Stimulated activated CD4-positive, alpha-beta T cell treated with anti-CD3 and anti-CD28 coated beads, TNF-alpha, amount 100 ng/mL, for 4 hours (primary cell): ENCODE measurements at places on chromosomes 6 and 20.

DNA sequence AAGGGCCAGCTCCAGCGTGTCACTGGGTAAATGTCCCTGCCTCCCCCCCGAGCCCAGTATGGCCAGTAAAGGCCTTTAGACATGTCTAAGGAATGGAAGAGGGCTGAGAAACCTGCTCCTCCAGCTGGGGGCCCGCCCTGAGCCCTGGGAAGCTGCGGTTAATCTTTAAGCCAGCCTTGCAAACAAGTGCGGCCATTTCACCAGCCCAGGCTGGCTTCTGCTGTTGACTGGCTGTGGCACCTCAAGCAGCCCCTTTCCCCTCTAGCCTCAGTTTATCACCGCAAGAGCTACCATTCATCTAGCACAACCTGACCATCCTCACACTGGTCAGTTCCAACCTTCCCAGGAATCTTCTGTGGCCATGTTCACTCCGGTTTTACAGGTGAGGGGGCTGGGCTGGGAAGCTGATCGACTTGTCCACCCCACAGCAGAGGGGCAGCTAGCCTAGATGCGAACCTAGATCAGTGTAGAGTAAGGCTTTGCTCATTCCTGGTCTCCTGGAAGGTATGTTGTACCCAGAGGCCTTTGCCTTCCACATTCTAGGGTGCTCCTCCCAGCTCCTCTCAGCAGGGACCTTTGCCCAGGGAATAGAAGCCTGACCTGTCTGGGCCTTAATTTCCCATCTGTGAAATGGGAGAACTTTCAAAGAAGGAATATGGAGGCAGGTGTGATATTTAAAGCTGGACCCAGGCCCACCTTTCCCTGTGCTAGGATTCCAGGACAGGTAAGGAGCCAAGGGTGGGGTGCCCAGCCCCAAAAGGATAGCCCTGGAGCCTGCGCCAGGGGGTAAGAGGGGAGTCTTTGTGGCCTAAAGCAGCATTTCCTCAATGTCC, 1.2 kb upstream of the SRC start:
- DNase-seq: no peak

GRCh38 chr6:30554962-30555815, 1.1 kb downstream of the GNL1 start:
- no peak for DNase-seq

GRCh38 chr6:49988900-49989299, 19.5 kb upstream of the DEFB113 start:
- DNase-seq: no peak

GRCh38 chr6:118280210-118280609, 267.9 kb upstream of the PLN start:
- no peak for DNase-seq

DNA sequence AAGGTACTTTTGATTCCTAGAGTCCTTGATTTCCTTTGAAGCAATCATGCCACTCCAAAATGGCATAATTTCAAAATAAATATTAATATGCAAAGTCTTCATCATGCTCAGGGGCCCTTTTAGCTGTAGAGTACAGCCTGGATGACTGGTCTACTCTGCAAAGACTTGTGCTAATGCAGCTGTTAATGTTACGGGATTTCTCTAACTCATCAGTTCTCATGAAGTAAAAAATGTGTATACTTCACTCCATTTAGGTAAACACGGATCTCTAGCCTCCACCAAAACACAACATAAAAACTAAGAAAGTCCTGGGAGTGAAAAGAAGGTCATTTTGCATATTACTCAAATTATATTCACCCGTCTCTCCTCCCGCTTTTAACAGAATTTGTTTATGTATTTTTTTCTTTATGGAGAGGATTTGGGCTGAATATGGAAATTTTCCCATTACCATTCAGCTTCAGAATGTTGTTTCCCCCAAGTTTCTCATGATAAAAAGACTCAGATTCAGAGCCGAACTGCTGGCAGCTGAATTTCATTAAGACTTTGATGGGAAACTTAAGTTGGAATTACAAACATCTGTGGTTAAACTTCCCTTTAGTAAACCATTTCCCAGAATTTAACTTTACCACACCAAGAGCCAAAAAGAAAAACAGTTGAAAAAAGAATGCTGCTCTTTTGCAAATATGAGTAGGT, 8.7 kb downstream of the LAMA4 start:
- no peak for DNase-seq

GRCh38 chr6:79250559-79250958, 16.1 kb upstream of the HMGN3 start:
- DNase-seq: no peak

- no peak for DNase-seq
Measured at GRCh38 chr6:158475344-158476302, 84.3 kb upstream of the TMEM181 start.

GRCh38 chr6:45174045-45174444, 154.1 kb upstream of the RUNX2 start:
- DNase-seq: no peak

- DNase-seq: no peak
Measured at GRCh38 chr6:5529015-5529414, 267.7 kb downstream of the FARS2 start.

GRCh38 chr6:43950731-43951062, 176.6 kb downstream of the MRPL14 start:
- DNase-seq: no peak

GRCh38 chr6:33851959-33852358, 48.2 kb upstream of the MLN start:
- DNase-seq: no peak

DNA sequence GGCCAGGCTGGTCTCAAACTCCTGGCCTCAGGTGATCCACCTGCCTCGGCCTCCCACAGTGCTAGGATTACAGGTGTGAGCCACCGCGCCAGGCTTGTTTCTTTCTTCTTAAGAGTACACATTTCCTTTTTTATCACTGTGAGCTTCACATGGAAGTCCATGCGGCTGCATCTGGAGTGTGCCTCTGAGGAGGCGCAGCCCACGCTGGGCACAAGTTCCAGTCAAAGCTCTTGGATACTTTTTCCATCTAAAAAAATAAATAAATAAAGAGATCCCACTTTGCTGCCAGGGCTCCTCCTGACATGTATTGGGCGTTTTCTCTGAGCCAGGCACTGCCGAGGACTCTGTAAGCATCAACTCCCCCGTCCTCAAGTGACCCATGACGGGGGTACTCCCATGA, 123.0 kb downstream of the PREX1 start:
- no peak for DNase-seq

DNA sequence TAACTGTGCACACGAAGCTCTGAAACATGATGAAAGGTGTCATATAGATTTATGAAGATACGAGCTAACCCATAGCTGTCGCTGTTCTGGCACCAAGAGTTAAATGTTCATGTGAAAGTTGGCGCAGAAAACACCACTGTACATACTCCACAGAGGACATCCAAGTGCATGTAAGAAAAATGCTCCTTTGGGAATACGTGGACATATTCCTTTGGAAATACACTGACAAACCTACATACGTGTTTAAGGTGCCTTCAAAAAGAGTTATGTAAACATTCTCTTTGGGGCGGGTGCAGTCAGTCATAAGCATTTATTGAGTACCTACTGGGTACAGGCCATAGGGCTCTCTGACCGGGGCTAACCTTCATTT, 723 bp upstream of the ARID1B start:
- no peak for DNase-seq

- DNase-seq: no peak
Measured at GRCh38 chr20:1390581-1391403, 2.1 kb downstream of the FKBP1A start.

- DNase-seq: no peak
Measured at GRCh38 chr6:16564436-16564835, 196.8 kb downstream of the ATXN1 start.

- no peak for DNase-seq
Measured at GRCh38 chr6:73665686-73666319, 12.0 kb upstream of the SLC17A5 start.

GRCh38 chr6:81326881-81327561, 425.5 kb downstream of the TENT5A start:
- no peak for DNase-seq

- no peak for DNase-seq
Measured at GRCh38 chr20:46311039-46311650, 2.8 kb upstream of the CDH22 start.

GRCh38 chr20:25360631-25361286, 29.9 kb downstream of the ABHD12 start:
- DNase-seq: no peak

DNA sequence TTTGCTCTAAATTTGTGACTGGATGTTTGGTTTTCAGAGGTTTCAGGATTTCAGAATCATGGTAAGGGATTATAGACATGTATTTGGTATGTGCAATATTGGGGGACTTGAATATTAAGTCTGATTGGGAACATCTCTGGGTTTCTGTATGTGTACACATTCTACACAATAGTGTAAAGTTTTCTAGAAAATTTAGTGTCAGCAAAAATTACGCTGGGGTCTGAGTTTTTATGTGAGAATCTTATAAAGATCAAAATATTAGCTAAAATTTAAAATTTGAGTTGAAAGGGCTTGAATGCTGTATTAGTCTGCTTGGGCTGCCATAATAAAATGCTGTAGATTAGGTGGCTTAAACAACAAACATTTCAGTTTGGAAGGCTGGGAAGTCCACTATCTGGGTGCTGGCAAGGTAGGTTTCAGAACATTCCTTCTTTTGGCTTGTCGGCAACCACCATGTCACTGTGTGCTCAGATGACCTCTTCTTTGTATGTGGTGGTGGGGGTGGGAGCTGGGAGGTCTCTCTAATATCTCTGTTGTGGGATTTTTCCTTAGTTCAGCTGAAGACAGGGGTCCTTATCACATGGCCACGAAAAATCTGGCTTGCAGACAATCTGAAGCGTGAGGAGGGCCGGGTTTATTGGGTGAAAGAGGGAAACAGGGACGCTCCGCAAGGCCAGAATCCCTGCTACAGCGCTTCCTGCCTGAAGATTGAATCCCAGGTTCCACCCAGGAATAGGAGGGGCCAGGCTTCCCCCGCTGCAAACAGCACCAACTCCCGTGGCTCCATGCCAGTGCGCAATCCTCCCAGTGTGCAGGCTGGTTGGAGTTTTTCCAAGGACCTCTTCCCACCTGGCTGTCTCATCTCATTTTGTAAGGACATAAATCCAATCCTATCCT, 299.7 kb downstream of the PLCB1 start:
- DNase-seq: no peak

GRCh38 chr6:54877713-54878317, 31.2 kb downstream of the FAM83B start:
- no peak for DNase-seq

DNA sequence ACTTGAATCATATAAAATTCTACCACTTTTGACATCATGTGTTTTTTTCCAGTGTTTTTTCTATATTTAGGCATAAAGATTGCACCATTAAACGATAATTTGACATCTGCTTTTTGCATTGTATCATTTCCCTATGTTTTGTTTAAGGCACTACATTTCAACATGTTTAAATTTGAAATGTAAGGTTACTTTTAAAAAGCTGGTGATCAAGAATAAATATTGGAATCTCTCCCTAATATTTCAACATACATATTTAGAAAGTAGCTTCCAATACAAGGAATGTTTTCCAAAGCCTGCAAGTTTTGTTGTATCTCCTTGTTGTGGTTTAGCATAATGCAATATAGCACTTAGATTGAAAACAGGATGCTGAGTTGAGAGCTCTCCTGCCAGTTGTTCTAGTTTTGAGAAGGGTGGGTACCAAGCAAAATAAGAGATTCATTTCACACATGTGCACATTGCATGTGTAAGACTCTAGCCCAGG, 76.5 kb downstream of the SYNJ2 start:
- DNase-seq: no peak

DNA sequence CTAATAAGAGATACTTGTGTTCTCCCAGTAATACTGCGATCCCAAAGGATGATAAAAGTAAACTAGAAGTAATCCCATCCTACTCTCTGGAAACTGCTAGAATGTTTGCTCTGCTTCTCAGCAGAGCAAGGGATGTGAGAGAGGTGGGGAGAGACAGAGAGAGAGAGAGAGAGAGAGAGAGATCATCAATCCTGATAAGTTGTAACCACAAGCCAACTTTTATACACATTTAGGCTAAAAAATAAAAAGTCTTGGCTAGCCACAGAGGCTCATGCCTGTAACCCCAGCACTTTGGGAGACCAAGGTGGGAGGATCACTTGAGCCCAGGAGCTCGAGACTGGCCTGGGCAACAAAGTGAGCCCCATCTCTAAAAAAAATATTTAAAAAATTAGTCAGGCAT, 16.0 kb upstream of the TRIM38 start:
- no peak for DNase-seq

GRCh38 chr20:33667245-33667675, 517 bp downstream of the ACTL10 start:
- DNase-seq: no peak

GRCh38 chr20:32751702-32752457, 8.6 kb upstream of the COMMD7 start:
- DNase-seq: no peak

- DNase-seq: no peak
Measured at GRCh38 chr20:10655720-10656669, 17.8 kb downstream of the JAG1 start.

GRCh38 chr6:156646496-156646895, 130.7 kb upstream of the ARID1B start:
- no peak for DNase-seq

DNA sequence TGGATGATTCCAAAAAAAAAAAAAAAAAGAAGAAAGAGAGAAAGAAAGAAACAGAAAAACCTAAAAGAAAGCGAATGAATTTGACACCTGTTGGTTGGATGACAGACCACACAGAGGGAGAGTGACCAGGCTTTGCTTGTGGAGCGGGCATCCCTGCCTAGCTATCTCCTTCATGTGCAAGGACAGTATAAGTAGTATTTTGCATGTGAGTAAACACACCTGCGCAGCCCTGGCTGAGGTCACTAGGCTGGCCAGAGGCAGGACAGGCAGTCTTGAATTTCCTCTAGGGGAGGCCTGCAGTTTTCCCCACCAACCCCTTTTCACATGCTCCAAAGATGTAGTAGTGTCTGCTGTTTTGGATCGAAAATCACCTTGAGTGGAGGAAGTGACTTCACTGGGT, 126.4 kb downstream of the CCDC170 start:
- no peak for DNase-seq

DNA sequence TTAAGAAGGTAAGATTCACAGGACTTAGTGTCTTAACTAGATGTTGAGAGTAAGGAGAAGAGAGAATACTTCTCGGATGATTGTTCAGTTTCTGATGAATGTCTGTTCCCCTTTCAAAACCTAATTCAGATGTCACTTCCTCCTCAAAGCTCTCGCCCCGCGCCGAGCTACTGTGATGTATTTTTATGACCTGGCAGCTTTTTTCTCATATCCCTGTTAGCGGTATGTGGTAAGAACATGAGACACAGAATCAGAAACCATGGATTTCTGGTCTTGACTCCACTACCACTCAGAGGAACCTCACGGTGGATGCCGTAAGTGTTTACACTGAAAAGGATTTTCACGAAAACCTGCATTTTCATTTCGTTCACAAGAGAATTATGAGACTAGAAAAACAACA, 48.4 kb downstream of the CEP43 start:
- DNase-seq: no peak

DNA sequence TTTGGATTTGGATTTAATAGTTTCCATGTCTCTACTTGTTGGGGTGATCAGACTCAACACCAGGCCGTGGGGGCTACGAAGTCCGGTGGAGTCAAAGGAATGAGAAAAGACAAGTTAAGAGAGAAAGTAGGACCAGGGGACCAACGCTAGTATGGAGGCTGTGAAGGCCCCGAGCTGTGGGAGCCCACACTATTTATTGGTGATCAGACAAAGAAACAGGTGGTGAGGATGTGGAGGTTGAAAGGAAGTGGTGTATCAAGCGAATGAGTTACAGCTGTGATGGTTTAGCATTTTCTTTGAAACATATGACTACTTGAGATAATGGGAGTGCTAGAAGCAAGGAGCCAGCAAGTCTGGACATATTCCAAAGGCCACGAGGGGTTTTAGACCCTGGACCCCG, 62.4 kb downstream of the AKAP7 start:
- DNase-seq: no peak
